Activated naive CD4-positive, alpha-beta T cell treated with anti-CD3 and anti-CD28 coated beads for 36 hours (primary cell): ENCODE measurements at places on chromosomes 3 and 15. TPM values are rescaled to one million over a fixed set of nuclear protein-coding genes. Genes with fewer than 3 reads are reported as not detected.

Gene MAGEL2
- not detected for total RNA-seq

Gene DUOXA2
- total RNA-seq, result not detected

DNA sequence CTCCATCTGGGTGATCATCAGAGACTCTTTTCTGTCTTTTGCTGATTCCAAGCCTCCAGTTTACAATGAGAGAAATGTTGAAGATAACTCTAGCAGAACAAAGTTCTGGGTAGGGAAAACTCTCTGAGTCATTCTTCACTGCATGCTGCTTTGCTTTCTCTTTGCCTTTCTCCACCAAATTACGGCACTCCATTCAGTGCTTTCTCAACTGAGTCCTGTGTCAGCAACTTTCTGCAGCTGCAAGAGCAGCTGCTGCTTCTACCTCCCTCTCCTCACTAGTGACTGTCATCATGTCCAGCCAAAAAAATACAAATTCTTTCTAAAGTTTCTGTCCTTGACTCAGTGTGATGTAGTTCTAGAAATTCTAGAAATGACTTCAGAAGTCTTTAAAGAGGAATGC is 953.8 kb downstream of the IGSF11 start:
- DNase-seq, result no peak
- no peaks in the 10 kb centered on the region for H3K36me3 ChIP-seq
- no peak overlapping the region for H3K4me3 ChIP-seq

DNA sequence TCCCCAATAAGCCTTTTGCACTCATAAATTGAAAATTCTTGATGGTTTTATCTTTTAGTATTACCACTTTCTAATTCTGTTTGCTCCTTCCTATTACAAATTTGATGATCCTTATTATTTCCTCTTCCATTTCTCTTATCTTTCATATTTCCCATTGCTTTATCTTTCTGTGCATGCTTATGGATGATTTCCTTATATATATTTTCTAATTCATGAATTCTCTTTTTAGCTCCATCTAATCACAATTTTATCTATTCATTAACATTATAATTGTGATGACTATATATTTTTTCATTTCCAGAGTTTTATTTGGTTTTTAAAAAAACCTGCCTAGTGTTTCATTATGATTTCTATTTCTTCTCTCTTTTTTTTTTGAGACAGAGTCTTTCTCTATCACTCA is 17.9 kb downstream of the FOXL2NB start:
- H3K4me3 ChIP-seq, result no peak overlapping the region
- peaks cover 58% of the 10 kb centered on the region for H3K27me3 ChIP-seq
- no peak overlapping the region for H3K27ac ChIP-seq
- no peak for DNase-seq
- H3K36me3 ChIP-seq, result no peaks in the 10 kb centered on the region
